ENCODE measurements at places on chromosomes 3 and 15.

DNA sequence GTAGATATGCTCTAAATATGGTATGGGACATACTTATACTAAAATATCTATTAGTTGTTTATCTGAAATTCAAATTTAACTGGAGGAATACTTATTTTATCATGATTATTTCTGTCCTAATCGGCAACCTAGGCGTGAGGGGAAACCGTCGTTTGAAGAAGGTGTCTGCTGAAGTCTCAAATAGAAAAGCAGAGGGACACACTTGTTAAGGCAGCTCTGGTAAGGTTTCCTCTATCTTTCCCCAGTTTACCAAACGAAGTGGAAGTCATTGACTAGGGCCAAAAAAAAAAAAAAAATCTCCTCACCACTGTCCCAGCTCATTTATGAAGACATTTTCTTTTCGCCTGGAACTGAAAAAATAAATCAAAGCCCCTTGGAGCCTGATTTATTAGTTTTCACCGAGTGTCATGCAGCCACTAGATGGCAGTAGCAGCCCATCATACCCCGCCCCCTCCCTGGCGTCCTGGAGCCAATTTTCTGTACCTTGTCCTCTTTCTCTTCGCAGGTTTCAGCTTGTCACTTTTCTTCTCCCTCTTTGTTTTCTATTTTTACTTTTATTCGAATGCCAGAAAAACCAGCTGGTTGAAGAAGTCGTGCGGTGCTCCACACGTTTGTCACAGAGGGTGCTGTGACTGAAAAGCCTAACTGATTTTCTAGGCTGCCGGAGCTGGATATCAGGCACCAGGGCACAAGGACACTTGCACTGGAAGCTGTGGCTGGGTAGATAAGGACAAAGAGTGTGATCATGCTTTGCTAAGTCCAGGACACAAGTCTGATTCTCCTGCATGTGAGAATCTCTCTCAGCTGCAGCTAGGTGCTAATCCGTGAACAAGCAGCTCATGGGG lies 238.7 kb downstream of the ZPLD1 start:
- no peak for DNase-seq

- no peak for DNase-seq
Measured at GRCh38 chr3:39457361-39457760, 10.1 kb upstream of the MOBP start.

DNA sequence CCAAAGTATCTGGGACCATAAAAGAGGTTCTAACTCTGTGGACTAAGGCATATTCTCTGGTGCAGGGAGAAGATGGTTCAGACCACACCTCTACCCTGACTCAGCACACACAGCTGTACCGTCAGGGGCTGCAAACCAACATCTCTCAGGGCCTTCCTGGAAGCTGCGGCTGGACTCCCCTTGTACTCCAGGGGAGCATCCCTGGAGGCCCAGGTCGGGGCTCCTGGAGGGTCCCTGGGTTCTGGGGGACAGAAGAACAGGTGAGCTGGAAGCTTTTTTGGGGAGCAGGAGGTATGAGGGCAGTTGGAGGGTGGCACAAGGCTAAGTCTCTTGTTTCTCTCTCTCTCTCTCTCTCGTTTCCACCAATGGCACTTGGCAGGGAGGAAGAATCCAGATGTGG lies 60.5 kb downstream of the LINGO1 start:
- no peak for DNase-seq

DNA sequence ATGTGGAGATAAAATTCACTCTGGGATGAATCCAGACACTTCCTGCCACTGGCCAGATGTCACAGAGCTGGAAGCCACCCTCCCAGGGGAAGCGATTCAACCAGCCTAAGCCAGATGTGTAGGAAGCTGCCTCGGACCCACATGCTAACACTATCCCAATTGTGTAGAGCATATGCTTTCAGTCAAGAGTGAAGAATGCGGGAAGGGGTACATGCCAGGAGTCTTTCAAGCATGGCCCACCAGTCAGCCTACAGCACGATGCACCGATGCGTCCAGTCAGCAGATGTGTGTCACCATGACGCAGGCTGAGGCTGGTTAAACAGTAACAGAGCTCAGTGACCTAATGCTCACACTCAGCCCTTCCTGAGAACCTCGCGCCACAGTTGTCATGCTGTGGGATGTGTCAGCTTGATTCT lies 38.8 kb upstream of the BNC1 start:
- DNase-seq: no peak

DNA sequence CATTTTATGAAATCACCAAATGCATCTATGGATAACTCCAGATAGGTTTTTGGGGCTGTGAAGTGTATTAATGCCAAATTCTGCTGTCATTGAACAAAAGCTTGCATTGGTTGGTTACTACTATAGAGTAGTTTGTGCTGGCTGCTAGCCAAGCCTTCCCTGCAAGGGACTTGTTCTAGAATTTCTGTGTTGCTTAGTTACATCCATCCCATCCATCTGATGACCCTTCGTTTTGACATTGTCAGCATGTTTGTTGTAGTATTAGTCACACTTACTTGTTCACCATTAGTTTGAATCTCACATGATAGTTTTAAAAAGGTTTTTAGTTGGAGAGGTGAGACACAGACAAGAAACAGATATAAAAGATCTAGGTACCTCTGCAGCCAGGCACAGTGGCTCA lies 7.0 kb upstream of the NIPA2 start:
- no peak for DNase-seq

DNA sequence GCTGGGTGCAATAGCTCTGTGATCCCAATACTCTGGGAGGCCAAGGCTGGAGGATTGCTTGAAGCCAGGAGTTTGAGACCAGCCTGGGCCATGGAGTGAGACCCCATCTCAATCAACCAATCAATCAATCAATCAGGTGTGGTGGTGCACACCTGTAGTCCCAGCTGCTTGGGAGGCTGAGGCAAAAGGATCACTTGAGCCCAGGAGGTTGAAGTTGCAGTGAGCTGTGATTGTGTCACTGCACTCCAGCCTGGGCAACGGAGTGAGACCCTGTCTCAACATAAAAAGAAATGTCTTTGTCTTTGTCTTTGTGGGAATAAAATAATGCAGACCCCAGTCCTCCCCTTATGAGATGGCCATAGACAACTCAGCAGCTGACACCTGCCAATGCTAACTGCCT lies 34.9 kb upstream of the TLE3 start:
- DNase-seq: no peak

- no peak for DNase-seq
Measured at GRCh38 chr3:150180334-150180733, 209.6 kb upstream of the PFN2 start.

DNA sequence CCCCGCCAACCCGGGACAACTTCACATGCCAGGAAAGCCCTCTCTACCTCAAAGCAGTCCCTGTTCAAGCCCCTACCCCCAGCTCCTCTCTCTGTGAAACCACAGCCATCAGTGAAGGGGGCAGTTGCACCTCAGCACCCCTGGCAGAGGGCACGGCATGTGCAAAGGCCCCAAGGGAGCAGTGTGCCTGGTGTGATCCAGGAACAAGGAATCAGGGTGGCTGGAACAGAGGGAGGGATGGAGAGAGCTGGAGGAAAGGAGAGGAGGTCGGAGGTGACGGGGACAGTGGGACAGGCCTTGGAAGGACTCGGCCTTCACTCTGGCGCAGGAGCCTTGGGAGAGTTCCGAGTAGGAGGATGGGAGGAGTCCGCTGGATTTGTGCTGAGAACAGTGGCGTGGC lies 26.5 kb upstream of the IQSEC1 start:
- DNase-seq: no peak

GRCh38 chr15:76939715-76940114 lies 8.2 kb downstream of the RCN2 start:
- no peak for DNase-seq

- no peak for DNase-seq
Measured at GRCh38 chr15:43541785-43542184, 24.4 kb downstream of the MAP1A start.

GRCh38 chr3:60414011-60414410 lies 837.2 kb downstream of the FHIT start:
- no peak for DNase-seq
